Cerebellum (tissue), 4 donors: ENCODE measurements at places on chromosomes 5 and 9. TPM values are rescaled to one million over a fixed set of nuclear protein-coding genes. Genes with fewer than 3 reads are reported as not detected.

The DMRTA1 gene
- total RNA-seq, result 0.91 TPM

The FCN1 gene
- 0.27 TPM for total RNA-seq

The HRH2 gene
- total RNA-seq, result 4.0 TPM

The KIF4B gene
- 0.18 TPM for total RNA-seq
